Activated CD4-positive, alpha-beta memory T cell treated with anti-CD3 and anti-CD28 coated beads for 36 hours (primary cell): ENCODE measurements at places on chromosomes 3 and 15. TPM values are rescaled to one million over a fixed set of nuclear protein-coding genes. Genes with fewer than 3 reads are reported as not detected.

ZBED2 gene
- 609 TPM for total RNA-seq

- DNase-seq, result no peak
- no peak overlapping the region for H3K27ac ChIP-seq
- H3K4me1 ChIP-seq, result no peaks in the 10 kb centered on the region
- peaks cover 14% of the 10 kb centered on the region for H3K27me3 ChIP-seq
- no peaks in the 10 kb centered on the region for H3K36me3 ChIP-seq
Observed at GRCh38 chr3:99669879-99670555, 31.6 kb downstream of the COL8A1 start.

RRP9 gene
- total RNA-seq, result 32.3 TPM

ZDHHC23 gene
- 6.6 TPM for total RNA-seq

GRCh38 chr15:82571722-82572222 is 31.5 kb upstream of the RPS17 start:
- DNase-seq, result peak; percentile 10
- peaks cover 20% of the 10 kb centered on the region for H3K27me3 ChIP-seq
- H3K27ac ChIP-seq, result no peak overlapping the region
- H3K4me3 ChIP-seq, result no peak overlapping the region
- H3K36me3 ChIP-seq, result no peaks in the 10 kb centered on the region
- no peaks in the 10 kb centered on the region for H3K4me1 ChIP-seq
